ENCODE measurements at places on chromosomes 5 and 9. TPM values are rescaled to one million over a fixed set of nuclear protein-coding genes. Genes with fewer than 3 reads are reported as not detected.

The GPX8 gene
- 1.5 TPM for total RNA-seq

The LOX gene
- total RNA-seq: 6.0 TPM

The ARHGEF37 gene
- 21.4 TPM for total RNA-seq

- no peak for DNase-seq
These were observed 147.5 kb upstream of the TSLP start for GRCh38 chr5:110923971-110924370.

- DNase-seq: no peak
These were observed 133.4 kb downstream of the PHF2 start for GRCh38 chr9:93709600-93710369.

DNA sequence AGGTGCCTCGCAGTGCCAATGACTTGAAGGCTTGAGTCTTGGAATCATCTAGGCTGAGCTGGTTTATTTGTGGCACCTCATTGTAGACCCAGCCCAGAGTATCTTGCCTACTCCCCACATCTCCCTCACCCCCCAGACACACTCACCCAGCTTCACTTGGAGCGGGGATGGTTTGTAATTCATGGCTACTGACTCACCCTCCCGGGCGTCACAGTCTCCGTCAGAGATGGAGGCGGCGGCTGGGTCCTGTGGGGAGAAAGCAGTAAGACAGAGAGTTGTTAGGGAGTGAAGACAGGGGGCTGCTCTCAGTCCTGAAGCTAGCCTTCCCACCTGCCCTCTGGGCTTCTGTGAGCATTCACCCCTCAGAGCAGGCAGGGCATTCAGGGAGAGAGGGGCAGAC lies 29.0 kb upstream of the MYORG start:
- DNase-seq: no peak

DNA sequence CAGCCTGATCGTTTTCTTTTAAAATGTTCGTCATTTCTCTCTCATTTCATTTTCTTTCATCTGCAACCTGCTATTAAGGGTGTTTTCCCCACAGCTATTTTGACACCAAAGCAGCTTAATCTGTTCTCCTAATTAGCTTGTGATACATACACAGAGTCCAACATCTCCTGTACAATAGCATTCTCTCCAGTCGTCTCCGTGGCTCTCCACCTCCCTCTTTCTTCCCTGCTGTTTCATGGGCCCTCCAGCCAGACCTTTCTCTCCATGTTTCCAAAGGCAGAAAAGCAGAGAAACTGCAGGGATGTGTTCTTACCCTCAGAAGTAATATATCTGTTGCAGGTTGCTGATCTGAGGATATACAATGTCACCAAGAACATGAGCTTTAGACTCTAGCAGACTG lies 88.8 kb upstream of the SPOCK1 start:
- no peak for DNase-seq

GRCh38 chr5:68012831-68013230 lies 202.7 kb upstream of the PIK3R1 start:
- DNase-seq: no peak

DNA sequence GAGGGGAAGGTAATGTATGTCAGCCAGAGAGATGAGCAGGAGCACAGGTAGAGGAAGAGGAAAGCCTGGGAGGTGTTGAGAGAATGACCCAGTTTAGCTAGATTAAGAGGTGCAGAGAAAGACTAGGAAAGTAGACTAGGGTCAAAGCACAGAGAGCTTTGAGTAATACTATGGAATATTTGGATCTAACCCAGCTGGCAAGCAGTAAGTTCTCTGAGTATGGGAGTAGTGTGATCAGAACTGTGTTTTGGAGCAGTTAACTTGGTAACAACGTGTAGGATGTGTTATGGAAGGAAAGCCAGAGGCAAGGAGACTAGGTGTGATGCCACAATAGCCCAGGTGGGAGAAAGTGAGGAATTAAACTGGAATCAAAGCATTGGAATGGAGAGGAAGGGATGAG lies 84.9 kb upstream of the PTGER4 start:
- DNase-seq: no peak

Data from Peyer's patch (tissue), 4 donors.